ENCODE measurements at places on chromosomes 7 and 10.

DNA sequence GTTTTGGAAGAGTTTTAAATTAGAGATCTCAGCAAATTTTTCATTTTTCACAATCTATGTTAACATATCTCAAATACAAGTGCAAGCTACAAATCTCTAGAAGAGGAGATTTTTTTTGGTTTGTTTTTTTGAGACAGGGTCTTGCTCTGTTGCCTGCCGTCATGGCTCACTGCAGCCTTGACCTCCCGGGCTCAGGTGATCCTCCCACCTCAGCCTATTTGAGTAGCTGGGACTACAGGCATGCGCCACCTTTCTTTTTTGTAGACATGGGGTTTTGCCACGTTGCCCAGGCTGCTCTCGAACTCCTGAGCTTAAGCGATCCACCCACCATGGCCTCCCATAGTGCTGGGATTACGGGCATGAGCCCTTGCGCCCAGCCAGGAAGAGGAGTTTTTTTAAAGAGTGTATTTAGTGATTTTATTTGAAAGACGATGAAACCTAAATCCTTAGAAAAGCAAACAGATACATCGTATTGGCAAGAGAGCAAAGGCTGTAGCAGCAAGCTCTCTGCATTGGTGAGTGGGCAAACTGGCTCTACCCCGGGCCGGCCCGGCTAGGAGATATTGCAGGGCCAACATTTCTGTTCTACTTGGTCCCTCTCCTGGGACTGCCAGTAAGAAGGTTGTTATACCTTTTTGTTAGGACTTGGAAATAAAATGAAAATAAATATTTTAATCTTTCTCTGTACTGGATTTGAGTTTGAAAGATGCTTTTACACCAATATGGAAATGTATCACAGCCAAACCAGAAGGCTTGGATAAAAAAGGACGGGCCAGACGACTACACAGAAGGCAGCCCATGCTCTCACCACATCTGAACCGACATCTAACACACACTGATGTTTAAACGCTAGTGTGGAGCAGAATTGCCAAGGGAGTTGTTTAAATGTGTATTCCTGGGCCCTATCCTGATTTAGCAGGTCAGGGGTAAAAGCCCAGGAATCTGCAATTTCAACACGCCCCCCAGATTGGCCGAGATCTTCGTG lies 49.6 kb upstream of the RHEB start:
- no peak for DNase-seq

- DNase-seq = no peak
These were observed 9.2 kb upstream of the GSAP start for GRCh38 chr7:77425101-77426051.

GRCh38 chr7:20797462-20798080 lies 10.9 kb upstream of the SP8 start:
- DNase-seq = no peak

DNA sequence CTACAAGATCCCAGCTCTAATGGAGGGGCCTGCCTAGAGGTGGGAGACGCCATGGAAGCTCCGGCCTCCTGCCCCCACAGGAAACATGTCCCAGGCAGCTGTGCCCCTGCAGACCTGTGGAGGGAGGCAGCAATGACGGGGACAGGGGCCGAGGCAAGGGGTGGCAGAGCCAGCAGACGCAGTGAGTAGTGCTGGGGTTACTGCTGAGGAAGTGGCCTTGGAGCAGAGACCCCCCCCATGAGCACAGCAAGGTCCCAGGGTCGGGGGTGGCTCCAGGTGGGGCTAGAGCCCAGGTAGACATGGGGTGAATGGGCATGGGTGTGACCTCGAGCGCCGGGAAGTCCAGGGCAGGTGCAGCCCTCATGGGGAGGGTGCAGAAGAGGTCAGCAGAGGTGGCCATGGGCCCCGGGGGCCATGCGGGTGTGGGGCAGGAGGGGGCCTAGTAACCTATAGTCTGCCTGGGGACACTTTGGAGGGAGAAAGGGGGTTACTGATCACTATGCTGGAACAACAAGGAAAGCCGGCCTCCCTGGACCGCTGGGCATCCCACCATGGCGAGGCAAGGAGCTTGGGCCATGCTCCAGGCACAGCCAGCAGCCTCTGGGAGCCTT lies 45.5 kb downstream of the JAKMIP3 start:
- DNase-seq = no peak

DNA sequence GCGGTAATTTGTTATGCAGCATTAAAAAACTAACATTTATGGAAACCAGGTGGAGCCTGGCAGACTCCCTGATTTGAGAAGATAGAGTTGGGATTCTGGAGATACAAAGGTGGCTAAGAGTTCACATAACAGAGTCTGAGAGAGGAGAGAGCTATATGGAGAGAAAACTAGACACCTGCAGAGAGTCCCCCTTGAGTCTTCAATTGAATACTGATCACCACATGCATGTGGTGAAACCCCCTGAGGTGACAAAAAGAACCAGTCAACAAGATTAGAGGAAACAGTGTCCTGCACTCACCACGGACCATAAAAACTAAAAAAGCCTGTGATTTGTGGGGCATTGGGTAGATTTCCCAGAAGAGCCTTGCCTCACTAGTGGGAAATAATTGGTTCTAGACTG lies 10.1 kb downstream of the GIMAP2 start:
- DNase-seq = no peak

GRCh38 chr10:86803156-86803555 lies 46.7 kb downstream of the BMPR1A start:
- DNase-seq = no peak

GRCh38 chr7:80098795-80099194 lies 35.8 kb upstream of the GNAI1 start:
- peak; percentile 29 for DNase-seq

DNA sequence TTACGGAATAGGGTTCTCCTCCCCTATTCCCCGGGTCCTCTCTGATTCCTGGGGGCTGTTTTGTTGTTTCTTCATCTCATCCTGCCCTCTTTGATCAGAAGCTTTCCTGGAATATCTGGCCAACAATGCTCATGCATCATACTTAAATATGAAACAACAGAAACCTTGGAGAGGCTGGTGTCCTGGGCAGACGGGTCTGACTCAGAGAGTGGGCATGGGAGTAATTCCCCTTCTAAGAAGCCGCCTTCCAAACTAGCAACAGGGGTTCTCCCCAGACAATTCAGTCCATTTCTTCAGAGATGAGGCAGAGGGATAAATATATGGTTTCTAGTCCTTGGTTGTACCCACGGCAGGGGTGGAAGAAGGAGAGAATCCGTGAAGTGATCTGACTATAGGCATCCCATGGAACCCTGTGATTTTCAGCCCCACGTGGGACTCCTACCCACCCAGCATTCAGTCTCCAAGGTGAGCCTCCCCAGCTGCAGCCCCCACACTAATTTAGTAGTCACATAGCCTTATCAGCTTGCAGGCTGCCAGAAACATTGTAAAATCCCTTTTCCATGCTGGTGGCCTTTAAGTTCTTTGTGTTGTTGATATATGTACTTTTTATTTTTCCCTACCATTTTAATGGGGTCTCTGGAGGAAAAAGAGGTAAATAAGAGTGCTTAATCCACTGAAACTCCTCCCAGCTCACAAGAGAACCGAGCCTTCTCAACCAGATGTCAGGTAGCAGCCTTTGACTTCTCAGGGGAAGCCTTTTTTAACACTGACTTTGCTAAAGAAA lies 119.2 kb downstream of the SFMBT2 start:
- no peak for DNase-seq

GRCh38 chr7:27695096-27695495 lies 32.4 kb upstream of the HIBADH start:
- DNase-seq = no peak

- DNase-seq = no peak
These were observed 29.5 kb upstream of the SEM1 start for GRCh38 chr7:96739167-96739566.

DNA sequence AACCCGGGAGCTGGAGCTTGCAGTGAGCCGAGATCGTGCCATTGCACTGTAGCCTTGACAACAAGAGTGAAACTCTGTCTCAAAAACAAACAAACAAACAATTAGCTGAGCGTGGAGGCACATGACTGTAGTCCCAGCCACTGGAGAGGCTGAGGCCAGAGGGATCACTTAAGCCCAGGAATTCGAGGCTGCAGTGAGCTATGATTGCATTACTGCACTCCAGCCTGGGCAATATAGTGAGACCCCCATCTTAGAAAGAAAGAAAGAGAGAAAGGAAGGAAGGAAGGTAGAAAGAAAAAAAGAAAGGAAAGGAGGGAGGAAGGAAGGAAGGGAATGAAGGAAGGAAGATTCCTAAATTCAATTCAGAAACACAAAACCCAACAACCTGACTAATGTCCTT lies 141.3 kb upstream of the TNRC18 start:
- no peak for DNase-seq

- DNase-seq = no peak
These were observed 21.0 kb upstream of the FAM241B start for GRCh38 chr10:69609077-69609476.

DNA sequence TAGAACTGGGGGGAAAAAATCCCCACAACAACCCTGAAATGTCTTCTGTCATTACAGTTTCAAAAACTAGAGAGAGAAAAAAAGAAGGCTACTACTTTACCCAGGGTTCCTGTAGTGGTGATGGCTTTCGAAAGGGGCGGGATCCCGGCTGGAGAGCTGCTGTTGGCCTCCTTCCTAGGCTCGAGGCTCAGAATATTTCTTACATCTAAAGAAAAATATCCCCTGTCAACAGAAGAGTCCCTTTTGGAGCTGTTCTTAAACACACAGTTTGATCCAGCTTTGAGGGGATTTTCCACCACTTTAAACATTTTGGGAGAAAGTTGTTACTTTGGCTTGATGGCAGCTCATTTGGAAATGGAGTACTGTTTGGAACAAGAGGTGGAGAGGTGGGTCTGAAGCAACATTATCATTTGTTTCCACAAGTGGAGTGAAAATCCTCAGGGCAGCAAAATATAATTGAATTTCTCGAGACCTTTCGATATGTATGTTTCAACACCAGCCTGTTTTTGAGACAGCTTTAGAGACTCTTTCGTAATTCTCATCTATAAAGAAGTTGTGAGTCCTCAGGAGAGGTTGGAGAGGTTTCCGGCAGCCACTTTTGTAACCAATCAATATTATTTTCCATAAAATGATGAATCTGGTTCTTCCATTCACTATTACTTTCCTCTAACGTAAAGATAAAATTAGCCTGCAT lies 5.1 kb downstream of the HOXA13 start:
- no peak for DNase-seq

DNA sequence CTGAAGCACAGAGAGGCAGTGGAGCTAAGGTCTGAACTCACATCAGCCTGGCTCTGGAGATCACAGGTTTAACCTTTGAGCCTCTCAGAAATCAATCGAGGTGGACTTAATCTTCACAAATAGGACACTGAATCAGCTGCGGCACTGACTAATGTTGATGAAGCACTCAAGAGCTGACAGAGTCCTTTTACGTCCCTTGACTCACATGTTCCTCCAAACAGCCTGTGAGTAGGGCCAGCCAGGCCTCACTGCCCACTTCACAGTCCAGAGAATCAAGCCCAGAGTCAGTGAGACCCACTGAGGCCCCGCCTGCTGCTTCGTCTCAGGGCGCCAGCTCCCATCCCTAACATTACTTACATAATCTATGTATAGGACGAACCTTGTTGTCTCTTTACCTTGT lies 63.1 kb downstream of the TNS3 start:
- no peak for DNase-seq

DNA sequence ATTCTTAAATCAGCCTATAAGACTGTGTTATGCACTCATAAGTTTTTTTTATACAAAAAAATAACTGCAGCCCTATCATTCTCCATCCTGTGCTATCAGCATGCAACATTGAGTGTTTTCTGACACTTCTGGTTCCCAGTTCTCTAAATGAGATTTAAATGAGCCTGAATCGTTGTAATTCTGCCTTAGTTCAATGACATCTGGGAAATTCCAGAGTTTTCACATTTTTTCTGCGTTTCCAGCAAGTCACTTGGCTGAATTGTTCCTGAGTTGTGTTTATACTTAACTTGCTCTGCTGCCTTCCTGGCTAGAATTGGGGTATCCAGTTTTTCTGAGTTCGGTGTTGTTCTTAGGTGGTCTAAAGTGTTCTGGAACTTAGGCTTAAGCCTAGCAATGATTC lies 636.1 kb upstream of the FZD8 start:
- no peak for DNase-seq

- DNase-seq = no peak
These were observed 7.1 kb downstream of the CPA5 start for GRCh38 chr7:130351791-130352090.

DNA sequence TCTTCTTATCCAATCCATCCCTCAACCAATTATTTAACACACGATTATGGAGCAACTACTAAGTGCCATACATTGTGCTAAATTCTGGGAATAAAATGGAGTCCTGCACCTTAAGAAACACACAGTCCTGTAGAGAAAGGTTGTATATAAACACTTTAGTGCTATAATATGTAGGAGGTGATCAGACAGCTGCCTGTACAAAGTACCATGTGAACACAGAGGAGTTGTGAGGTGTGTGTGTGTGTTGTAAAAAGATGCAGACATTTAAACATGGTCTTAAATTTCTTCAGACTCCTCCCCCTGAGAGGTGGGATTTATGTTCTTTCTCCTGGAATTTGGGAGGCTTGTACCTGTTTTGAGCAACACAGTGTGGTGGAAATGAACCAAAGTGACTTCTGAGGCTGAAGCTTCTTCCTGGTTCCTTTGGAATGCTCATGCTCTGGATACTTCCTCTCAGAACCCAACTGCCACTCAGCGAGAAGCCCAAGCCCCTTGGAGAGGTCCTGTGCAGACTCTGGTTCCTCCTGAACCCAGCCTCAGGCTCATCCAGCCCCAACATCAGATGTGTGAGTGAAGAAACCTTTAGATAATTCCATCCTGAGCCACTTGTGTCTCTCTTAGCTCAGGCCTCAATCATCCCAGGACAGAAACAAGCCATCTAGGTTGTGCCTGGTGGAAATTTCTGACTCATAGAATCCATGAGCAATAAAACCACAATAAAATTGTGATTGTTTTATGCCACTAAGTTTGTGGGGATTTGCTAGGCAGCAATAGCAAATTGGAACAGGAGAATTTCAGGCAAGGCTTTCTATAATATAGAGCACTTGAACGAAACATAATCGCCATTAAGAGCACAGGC lies 161.2 kb upstream of the FAM3C start:
- no peak for DNase-seq
